Fibroblast of skin of left biceps (primary cell): ENCODE measurements at places on chromosomes 7 and 10.

GRCh38 chr7:151529842-151530241, 10.1 kb upstream of the RHEB start:
- DNase-seq, result no peak

GRCh38 chr7:156204820-156205219, 392.6 kb upstream of the SHH start:
- no peak for DNase-seq

DNA sequence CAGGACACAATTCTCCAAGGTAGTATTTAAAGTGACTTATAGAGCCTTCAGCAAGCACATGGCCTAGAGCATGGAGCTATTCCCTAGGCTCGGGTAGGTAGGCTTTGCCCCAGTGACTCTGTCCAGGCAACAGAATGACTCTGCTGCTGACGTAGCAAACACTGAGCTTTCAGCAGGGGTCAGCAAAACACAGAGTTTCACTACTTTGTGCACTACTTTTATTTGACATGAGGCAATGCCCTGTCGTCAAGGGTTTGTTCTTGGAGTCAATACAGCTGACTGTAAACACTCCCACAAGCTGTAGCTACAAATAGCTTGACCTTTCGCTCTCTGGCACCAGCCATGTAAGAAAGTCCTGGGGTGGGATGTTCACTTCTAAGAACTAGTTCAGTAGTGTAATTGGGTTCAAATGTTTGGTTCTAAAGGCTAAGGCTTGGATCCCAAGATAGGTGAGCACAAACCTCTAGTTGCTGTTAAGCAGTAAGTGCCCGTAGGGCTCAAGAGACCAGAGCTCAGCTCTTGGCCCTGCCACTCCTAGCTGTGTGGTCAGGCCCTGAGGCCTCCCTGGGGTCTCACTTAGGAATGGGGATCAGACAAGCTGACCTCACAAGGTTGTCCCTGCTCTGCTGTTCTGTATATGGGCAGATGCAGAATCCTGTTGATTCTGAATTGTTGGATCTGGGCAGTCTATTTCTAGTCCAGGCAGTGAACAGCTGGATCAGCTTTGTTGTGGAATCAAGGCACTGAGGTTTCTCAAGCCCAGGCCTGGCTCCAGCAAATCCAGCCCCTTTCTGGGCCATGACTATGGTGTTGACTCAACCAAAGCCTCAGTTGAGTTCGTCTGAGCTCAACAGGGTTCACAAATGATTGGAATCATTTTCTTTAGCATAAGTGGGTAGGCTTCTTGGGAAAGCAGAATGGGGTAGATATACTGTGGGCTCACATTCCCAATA, 10.7 kb downstream of the NODAL start:
- DNase-seq, result no peak

- no peak for DNase-seq
These were observed 27.5 kb upstream of the RELN start for GRCh38 chr7:104017001-104017400.

GRCh38 chr7:49243521-49243920, 319.2 kb downstream of the CDC14C start:
- DNase-seq, result no peak

- DNase-seq, result peak; percentile 58
These were observed 6.0 kb upstream of the SLC29A3 start for GRCh38 chr10:71312811-71313789.
